Left cardiac atrium (tissue), 4 donors: ENCODE measurements at places on chromosomes 7 and 10. TPM values are rescaled to one million over a fixed set of nuclear protein-coding genes. Genes with fewer than 3 reads are reported as not detected.

DNA sequence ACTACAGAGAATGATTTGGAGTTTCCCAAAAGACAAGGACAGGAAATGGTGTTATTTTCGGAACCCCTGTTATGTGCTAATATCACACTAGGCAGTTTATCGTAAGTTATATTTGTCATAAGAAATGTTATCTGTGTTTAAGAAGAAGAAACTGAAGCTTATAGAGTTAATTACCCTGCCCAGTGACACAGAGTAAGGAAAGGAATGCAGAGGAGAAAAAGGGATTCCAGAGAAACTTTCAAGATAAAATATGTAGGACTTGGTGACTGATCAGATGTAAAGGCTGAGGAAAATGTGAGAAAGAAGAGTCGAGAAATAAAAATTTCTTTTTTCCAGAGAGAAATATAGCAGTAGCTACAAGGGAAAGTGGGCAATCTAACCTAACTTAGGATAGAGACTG, 63.5 kb upstream of the ZNF746 start:
- DNase-seq = no peak

- DNase-seq = no peak
Measured at GRCh38 chr7:69994218-69994617, 395.9 kb downstream of the AUTS2 start.

DNA sequence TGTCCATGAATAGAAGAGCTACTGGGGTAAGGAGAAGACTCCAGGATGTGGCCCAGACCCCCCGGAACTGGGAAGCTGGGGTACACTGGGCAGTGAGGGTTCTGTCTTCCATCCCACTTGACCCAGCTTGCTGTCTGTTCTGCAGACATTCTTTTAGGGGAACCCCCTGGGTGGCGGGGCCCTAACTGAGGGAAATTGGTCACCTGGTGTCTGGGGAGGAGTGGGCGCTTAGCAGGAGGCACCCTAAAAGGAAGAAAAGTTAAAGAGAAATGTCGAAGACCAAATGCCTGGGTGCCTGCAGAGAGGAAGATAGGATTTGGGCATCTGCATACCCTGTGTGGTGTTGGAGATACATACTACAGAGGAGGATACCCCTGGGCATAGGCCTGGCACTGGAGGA, 1.0 kb downstream of the AP1S1 start:
- no peak for DNase-seq

- peak; percentile 8 for DNase-seq
Measured at GRCh38 chr7:44284881-44285541, 40.4 kb downstream of the CAMK2B start.

DNA sequence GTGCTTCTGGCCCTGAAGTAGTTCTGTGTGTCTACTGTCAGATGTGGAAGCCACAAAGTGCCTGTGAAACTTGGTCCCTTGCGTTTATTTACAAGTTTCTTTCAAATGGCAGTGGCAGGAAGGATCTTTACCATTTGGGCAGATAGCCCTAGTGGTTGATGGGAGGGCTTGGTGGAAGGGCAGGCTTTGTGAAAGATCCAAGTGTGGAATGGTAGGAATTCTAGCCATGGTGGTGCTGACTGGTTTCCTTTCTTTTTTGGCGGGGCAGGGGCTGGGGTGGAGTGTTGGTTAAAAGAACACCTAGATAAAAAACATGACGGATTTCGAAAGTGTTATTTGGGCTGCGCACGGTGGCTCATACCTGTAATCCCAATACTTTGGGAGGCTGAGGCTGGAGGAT, 27.0 kb downstream of the AUTS2 start:
- no peak for DNase-seq

- DNase-seq = no peak
Measured at GRCh38 chr7:93985101-93985500, 19.1 kb downstream of the BET1 start.

DNA sequence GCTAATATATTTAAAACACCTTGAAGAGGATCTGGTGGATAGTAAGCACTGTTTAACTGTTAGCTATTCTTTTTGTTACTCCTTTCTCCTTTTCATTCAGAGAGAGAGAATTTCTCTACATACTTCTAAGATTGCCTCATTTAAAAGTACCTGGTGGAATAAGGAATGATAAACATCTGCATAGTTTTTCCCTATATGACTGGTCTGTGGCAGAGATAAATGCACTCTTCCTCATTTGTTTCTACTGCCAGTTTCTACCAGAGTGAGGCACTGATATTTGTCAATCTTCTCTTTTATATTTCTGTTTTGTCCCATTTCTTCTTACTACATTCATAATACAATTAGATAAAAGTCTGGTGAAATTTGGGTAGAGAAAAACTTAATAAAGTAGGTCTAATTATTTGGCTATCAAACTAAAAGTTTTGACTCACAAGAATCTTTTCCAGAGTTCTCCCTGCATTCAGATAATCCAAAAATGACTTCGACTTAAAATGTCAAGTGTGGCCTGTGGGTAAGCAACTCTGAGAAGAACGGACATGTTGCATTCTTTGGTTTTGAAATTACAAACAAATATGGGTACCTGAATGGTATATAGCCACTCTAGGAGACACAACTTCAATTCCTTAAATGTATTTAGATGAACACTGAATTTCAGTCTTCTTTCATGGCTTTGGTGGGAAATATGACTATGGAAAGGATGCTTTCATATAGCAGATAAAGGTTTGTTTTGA, 38.8 kb downstream of the RNLS start:
- DNase-seq = no peak

DNA sequence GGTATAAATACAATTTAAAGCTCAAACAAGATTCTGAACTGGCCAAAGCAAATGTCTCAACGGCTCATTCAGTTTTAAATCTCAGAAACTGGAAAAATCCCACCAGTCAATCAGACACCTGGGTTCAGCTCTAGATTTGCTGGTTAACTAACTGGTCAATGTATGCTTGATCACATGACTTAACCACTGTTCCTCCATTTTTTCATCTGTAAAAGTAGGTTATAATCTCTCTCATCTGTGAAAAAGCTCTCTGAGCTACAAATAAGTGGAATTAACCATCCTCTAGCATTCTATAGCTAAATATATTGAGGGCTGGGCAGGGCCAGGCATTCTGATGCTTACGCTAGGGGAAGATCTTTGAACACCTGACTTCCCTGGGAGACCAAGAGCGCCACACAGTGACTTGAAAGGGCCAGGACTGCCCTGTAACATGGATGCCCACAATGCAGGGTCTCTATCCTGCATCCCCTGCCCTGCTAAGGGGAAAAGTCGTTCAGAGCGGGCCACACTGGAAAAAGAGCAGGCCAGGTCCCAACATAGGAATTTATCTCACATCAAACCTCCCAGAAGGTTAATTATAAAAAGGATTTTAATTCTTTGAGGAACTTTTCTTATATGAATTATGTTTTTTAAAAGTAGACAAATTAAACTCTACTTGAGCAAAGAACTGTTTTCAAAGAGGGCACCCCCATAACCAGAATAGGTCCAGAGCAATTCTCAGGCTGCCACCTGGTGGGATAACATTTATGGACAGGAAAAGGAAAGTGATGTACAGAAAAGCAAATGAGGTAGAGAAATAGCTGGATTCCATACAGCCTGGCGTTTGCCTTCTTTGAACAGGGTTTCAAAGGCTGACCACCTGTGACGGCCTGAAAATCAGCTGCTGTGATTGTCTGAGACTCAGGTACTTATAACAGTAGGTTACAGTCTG, 1.8 kb downstream of the RP9 start:
- no peak for DNase-seq

DNA sequence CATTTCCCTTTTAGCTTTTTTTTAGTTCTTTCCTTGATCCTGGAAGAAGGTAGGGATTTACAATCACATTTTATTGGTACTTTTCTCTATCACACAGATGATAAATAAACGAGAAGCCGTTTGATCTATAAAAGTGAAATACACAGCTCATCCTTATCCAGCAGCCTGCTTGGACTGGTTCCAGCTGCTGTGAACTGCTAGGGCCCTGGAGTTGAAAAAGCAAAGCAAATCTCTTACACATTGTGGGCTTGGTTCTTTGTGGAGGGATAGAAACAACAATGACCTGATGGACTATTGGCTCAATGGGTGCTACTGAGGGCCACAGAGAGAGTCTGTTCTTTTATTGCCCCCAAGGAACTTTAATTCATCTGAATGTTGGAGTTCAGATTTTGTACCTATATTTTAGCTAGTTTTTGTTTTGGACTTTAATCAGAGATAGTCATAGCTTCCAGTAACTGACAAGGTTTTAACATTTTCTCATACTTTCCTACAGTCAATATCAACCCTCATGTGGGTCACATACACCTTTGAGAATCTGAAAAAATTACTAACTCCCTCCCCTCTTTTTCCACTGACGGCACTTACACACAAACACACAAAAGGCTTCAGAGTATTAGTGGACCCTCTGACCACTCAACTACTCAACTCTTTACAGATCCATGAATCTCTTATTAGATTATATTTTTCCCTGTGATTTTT, 91.6 kb upstream of the CCDC6 start:
- peak; percentile 24 for DNase-seq

GRCh38 chr10:78264361-78264760, 230.7 kb downstream of the RPS24 start:
- DNase-seq = no peak

- no peak for DNase-seq
Measured at GRCh38 chr7:25677595-25677994, 449.3 kb upstream of the NPVF start.

DNA sequence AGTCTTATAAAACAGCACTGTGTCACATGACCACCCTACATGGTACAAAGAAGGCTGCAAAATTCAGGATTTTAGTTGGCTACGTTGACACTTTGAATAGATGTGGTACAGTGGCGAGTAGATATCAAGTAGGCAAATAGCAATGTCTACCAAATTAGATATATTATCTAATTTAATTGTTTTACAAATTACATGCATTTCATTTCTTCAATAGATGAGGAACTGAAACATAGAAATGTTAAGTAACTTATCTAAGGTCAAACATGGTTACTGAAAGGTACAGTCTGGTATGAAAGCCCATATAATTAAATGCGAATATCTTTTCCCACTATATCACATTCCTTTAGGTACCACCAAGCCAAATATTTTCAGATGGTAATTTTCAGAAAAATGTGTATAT, 972.2 kb downstream of the NRG3 start:
- no peak for DNase-seq

- DNase-seq = no peak
Measured at GRCh38 chr7:46720761-46721160, 799.7 kb upstream of the IGFBP3 start.

GRCh38 chr7:45469103-45469502, 105.1 kb upstream of the ADCY1 start:
- no peak for DNase-seq

DNA sequence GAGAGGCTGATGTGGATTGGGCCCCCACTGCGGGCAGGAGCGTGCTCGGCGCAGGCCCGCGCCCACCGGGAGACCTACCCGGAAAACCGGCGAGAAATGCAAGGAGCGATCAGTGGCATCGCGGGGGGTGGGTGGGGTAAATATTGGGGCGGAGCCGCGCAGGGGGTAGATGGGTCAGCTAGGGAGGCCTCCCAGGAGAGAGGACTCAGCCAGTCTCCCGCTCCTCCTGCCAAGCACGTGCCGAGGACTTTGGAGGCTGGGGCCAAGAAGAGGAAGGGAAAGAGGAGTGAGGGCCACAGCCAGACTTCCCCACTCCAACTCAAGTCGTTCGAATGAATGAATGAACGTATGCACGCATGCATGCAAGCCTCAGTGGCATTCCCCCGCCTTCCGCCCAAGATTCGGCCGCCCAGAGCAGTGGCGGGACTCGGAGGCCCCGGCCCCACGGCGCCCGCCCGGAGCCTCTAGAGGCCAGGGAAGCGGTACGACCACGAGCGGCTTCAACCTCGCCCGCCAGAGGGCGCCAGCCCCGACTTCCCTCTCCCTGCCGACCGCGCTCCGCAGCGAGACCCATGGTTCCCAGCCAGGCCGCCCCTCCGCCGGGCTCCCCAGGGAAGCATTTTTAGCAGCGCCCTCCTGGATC, 3.6 kb downstream of the NPM3 start:
- peak; percentile 85 for DNase-seq

DNA sequence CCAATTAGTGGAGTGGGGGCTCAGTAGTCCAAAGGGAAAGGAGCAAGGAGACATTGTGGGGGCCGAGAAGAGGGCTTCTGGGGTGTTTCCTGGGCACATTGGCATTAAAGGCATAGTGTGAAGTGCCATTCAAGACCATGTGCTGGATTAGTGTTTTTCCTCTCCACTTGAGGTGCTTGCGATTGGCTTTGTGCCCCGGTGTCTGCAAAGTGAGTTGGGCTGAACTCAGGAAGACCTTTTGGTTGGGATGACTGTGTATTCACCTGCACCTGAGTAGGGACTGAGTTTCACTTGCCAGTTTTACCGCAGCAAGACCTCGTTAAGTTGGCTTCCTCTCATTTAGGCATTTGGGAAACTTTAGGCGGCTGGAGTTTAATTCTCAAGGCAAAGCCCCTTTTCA, 73.0 kb downstream of the TCF7L2 start:
- no peak for DNase-seq

DNA sequence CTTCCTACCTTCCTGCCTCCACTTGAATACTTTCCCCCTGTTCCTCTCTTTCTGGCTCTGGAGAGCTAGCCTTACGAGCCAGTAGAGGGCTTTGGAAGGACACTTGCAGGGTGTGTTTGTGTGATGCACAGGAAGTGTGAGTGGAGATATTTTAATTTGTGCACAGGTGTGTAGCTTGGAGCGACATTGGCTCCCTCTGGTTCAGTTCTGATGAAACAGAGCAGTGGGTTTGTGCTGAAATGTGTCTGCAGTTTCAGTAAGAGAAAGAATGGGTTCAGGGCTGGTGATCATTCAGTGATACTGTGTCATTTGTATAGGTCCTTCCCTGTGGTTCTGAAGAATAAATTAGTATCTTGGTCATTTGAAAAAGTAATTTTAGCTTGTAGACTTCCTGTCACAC, 86.9 kb downstream of the SND1 start:
- DNase-seq = no peak

- DNase-seq = no peak
Measured at GRCh38 chr10:44458671-44459413, 73.9 kb upstream of the CXCL12 start.

DNA sequence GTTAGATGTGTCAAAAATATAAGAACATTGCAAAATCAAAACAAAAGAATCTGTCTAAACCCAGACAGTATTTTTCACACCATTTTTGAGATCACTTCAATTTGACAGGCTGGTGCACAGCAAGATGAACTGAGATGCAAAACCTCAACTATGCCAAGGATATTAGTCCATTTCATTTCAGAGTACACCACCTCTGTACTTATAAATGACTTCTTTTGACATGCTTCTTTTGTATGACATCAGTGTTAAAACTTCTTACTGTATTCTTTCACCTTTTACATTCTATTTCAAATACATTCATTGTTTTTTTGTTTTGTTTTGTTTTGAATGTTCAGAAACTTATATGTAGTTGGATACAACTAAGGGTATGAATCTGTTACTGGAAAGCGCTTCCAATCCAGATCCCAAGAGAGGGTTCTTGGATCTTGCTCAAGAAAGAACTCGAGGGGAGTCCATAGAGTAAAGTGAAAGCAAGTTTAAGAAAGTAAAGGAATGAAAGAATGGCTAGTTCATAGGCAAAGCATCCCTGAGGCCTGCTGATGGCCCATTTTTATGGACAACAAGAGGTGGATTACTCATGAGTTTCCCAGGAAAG, 23.5 kb upstream of the GPR141 start:
- no peak for DNase-seq

GRCh38 chr10:5484205-5484604, 15.2 kb downstream of the CALML5 start:
- DNase-seq = no peak

SVOPL gene
- total RNA-seq = not detected

MLXIPL gene
- total RNA-seq = 29.1 TPM

CDC14C gene
- not detected for total RNA-seq

LBX1 gene
- total RNA-seq = not detected

OR2A12 gene
- not detected for total RNA-seq

HOXA5 gene
- total RNA-seq = 0.27 TPM

SNCG gene
- total RNA-seq = 51.0 TPM

TMEM130 gene
- total RNA-seq = not detected
